ENCODE measurements at places on chromosomes 5 and 9.

DNA sequence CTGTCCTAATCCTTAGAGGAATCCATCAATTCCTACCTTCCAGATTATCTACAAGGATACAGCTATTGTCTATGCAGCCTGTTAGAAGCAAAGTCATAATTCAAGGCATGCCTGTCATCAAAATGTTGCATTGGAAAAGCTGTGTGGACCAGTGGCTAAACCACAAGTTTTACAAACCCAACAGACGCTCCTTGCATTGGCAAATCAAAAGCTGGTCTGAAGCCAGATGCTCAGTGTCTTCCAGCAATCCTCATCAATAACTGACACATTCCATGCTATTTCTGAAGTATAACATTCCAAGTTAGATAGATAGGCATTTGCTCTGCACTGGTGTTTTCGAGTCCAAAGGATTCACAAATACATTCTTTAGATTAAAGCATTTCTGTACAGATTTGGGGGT is 213.6 kb downstream of the EBF1 start:
- DNase-seq: no peak

DNA sequence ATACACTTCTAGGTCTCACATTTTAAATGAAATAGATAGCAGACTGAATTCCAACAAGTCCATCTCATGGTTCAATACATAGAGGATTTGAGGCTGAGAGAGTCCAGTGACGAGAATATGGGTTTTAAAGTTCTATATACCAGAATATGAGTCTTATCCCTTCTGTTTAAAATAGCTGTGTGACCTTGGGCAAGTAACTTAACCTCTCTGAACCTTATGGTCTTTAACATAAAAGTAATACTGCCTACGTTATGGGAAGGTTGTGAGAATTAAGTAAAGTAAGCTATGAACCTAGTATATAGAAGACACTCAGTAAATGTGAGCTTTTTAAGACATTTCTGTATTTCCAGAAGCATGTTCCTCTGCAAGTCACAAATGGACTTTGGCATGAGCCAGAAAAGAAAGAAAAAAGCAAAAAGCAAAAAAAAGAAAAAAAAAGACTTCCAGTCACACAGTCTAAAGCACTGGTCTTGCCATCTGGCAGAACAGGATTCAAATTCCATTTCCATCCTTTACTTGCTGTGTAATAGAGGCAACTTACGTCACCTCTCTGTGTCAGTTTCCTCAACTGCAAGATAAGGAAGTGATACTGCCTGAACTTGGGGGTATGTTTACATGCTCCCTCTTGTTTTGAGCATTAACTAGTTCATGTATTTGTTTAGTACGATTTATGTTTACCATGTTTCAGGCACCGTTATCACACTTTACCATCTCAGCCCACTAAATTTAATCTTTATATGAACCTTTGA is 248.2 kb downstream of the TRIM32 start:
- DNase-seq: no peak

DNA sequence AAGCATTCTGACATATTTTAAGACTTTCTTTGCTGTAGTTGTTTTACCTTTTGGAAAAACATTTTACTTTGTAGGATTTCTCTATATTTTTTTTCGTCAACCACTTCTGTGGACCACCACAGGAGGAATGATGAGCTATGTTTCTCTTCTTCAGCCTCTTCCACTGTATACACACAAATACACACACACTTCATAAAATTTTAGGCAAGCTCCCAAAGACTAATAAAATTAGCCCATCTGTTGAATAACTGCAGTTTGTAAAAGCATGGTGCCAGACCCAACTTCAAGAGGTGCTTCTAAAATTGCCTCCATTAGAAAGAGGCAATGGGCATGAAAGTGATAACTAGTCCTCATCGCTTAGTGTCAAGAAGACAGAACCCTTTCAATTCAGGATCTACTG is 4.1 kb upstream of the CEP120 start:
- no peak for DNase-seq

DNA sequence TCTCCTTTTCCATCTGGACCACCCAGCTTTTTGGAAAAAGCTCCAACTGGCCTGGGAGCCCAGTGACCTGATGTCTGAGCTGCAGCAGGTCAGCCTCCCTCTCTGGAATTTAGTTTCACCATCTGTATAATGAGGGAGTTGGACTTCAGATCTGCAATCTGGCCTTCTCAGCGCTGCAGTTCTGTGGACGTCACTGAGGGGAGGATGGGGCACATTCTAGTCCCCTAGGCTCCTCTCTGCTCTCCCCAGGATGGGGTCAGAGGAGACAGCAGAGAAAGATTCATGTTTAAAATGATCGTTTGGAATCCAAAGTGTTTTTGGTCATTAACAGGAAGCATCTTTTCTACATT is 10.2 kb downstream of the OR13J1 start:
- DNase-seq: no peak

GRCh38 chr5:135657536-135658305 is 78.9 kb upstream of the CXCL14 start:
- no peak for DNase-seq

- no peak for DNase-seq
Measured at GRCh38 chr5:77101298-77101697, 14.2 kb upstream of the ZBED3 start.

DNA sequence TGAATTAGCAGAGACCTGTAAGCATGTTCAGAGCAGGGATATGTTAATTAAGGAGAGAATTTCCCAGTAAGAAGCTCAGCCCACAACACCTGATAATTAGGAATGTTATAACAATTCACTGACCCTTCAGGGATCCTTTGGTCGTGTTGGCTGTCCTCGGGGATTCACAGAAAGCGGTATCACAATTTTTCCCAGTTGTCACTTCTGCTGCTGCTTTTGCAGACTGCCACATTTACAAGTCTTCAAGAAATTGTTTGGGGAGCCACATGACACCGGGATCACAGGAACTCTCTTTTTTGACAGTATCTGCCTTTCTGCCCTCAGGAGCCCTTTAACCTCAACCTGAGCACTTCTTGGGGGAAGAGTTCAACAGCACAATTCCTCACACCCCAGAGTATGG is 265.5 kb downstream of the GLIS3 start:
- no peak for DNase-seq

GRCh38 chr5:107809201-107810034 is 138.7 kb upstream of the EFNA5 start:
- DNase-seq: no peak

DNA sequence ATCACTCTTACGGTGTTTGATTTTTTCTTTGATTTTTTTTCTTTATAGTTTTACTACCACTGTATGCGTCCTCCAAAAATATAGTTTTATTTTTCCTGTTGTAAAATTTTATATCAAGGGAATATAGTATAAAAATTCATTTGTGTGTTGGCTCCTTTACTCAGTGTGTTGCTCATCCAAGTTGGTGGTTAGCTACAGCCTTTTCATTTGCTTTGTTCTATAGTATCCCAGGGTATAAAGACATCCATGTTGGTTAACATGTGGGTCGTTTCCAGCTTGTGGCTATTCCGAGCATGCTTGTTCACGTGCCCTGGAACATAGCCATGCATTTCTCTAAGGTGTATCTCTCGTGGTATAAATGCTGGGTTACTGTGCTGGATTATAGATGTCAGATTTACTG is 54.8 kb upstream of the DAB2 start:
- DNase-seq: no peak

GRCh38 chr5:163917747-163918146 is 412.3 kb downstream of the MAT2B start:
- no peak for DNase-seq

DNA sequence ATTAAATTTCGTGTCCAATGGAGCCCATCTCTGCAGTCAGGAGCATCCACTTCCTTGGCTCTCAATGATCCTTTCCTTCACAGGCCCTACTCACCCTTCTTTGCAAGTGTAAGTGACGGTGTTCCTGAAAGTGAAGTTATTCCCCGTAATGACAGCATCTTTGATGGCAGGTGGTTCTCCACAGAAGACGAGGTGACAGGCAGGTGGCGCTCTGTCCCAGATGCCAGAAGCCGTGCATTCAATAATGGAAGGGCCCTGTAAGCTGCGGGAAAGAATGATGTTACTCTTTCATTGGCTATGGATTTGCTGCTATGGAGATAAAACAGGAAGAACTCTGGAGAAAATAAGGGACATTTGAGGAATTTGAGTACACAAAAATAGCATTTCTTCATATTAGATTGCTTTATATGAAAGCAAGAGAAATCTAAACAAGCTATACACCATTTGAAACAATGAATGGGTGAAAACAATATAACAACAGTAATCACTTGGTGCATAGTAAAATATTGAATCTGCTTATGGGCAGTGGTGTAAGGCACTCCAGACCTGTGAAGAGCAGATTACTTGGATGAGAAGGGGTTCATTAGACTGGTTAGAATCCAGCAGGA is 89.9 kb upstream of the TXNDC8 start:
- DNase-seq: no peak

DNA sequence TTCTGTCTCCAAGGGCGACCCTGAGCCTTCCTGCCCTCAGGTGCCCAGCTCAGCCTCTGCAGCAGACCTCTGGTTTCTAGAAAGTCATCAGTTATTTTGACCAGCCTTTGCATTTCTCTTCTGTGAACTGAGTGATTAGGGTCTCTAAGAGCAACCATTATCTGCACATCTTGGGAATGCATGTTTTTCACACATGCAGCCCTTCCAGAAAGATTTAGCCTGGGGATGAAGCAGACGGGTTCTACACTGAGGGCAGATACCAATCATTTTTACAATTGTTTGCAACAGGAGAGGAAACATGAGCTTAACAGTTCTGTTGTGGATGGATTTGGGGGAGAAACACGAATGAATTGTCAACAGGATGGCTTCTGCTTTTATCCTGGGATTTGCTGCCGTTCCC is 90.1 kb upstream of the PITX1 start:
- no peak for DNase-seq

DNA sequence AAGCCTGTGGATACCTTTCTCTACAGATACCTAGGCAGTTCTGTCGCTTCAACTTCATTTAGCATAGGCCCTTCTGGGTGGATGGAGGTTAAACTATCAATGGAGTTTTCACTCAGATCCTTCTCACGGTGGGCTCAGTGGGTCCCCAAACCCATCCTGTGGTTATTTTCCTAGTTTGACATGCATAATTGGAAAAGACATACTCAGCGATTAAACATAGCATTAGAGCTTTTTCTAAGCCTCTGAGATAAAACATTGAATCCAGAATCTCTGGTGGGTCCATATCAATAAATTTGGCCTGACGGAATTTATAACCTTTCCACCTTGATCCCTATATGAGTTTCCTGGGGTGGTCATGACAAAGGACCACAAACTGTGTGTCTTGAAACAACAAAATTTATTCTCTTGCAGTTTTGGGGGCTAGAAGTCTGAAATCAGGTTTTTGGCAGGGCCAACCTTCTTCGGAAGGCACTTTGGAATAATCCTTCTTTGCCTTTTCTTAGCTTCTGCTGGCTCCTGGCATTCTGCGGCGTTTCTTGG is 1.7 kb upstream of the OTULIN start:
- DNase-seq: no peak

DNA sequence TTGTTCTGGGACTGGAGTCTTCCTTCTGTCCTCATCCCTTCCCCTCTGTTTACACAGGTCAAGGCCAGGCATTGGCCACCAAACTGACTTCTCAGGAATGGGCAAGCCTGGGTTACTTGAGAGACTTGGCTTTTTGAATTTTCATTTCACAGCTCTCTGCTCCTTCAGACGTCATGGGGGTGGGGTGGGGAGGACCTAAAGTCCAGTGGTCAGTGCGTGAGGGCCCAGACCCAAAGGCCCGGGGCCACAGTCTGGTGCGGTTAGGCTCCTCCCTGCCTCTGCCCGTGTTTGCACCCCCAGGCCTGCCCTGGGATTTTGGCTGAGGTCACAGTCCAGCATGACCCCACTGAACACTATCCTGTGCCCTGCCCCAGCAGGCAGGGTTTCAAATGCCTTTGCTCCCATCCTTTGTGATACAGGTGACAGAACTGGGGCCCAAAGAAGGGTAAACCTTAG is 4.1 kb upstream of the CXXC5 start:
- no peak for DNase-seq

DNA sequence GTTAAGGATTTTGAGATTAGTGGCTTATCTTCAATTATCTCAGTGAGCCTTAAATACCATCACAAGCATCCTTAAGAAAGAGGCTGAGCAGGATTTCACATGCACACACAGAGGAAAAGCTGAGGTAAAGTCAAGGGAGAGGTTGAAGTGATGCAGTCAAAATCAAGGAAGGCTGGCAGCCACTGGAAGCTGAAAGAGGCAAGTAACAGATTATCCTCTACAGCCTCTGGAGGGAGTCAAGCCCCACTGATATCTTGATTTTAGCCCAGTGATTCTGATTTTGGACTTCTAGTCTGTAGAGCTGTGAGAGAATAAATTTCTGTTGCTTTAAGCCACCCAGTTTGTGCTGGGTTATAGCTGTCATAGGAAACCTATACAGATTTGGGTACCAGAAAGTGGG is 80.1 kb downstream of the ANKRD31 start:
- DNase-seq: no peak

DNA sequence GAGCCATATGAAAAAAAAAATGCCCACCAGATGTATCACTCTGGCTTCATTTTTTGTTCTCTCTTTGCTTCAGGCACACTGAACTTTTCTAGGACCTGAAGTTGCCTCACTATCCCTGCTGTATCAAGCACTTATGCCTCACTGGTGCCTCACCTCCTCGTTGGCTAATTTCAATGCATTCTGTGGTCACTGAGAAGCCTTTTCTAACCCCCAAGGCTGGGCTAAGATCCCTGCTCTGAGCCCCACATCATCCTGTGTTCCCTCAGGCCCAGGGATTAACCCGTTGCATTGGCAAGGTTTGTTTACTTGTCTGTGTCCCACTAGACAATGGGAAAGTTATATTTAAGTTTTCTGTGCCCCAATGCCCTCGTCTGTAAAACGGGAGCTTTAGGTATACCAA is 362.7 kb downstream of the OSTF1 start:
- DNase-seq: no peak

DNA sequence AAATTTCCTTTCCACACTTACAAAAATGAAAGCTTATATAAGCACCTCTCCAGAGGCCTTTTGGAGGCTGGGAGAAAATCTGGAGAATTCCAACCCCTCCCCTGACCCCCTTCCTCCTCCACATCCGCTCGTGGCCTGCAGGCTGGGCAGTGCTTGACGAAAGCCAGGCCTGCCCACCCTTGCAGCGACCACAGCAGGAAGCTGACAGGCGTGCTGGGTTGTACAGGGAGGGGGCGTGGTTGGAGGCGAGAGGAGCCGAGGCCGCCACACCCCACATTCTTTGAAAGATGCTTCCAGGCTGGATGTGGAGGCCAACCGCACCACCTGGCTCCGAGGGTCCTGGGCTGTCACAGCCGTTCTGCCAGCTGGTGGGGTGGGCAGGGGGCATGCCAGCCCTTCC is 47.8 kb upstream of the IER5L start:
- no peak for DNase-seq

- no peak for DNase-seq
Measured at GRCh38 chr5:16492398-16493140, 27.0 kb upstream of the ZNF622 start.

All from left forelimb (tissue), 1 donor.